Glomerular endothelial cell (primary cell): ENCODE measurements at places on chromosomes 7 and 10.

GRCh38 chr10:5424751-5425150 lies 12.4 kb downstream of the NET1 start:
- DNase-seq: no peak

GRCh38 chr7:126079581-126079980 lies 1150.0 kb upstream of the POT1 start:
- DNase-seq: no peak

- no peak for DNase-seq
These were observed 126.2 kb upstream of the NRP1 start for GRCh38 chr10:33460505-33461294.

DNA sequence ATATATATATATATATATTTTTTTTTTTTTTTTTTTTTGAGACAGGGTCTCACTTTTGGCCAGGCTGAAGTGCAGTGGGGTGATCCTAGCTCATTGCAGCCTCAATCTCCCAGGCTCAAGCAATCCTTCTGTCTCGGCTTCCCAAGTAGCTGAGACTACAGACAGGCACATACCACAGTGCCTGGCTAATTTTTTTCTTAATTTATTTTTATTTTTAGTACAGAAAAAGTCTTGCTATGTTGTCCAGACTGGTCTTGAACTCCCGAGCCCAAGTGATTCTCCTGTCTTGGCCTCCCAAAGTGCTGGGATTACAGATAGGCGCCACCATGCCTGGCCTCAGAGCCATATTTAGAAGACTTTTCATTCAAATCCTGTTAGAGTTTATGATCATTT lies 79.6 kb downstream of the PRTFDC1 start:
- no peak for DNase-seq

DNA sequence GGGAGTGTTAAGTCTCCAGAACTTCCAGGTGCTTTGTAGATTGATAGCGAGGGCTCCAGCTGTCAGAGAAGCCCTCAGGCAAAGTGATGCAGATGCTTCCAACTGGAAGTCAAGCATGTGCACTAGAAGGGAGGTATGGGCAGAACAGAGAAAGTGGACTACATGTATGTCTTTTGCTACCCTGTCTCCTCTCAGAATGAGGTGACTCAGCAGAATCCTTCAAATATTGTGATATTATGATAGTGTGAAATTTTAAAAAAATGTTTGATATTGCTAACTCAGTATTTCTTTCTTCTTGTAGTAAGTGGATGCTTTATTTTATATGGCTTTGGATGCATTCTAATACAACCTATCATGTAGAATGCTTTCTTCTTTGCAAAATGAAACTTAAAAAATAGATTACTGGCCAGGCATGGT lies 138.9 kb upstream of the SVIL start:
- DNase-seq: no peak

- DNase-seq: no peak
These were observed 52.2 kb upstream of the MKI67 start for GRCh38 chr10:128178302-128178958.
